ENCODE measurements at places on chromosomes 2 and 18.

DNA sequence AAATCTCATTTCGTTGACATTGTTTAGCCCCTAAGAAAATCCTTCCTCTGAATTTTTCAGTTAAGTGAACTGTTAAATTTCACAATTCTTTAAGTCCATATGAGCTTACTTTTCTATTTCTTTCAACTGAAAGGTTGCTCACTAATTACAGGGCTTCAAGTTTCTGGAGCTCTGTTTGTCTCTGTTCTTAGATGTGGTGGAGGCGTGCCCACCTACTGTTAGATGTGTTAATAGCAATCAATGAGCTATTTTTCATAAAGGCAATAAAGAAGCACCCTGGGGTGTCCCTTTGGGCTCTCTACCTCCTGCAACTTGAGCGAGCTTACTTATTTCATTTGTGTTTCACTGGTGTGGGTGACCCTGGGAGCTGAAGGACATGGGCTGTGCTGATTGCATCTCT is 25.0 kb downstream of the CREG2 start:
- DNase-seq, result no peak

GRCh38 chr2:149606251-149606811 is 18.8 kb upstream of the MMADHC start:
- no peak for DNase-seq

DNA sequence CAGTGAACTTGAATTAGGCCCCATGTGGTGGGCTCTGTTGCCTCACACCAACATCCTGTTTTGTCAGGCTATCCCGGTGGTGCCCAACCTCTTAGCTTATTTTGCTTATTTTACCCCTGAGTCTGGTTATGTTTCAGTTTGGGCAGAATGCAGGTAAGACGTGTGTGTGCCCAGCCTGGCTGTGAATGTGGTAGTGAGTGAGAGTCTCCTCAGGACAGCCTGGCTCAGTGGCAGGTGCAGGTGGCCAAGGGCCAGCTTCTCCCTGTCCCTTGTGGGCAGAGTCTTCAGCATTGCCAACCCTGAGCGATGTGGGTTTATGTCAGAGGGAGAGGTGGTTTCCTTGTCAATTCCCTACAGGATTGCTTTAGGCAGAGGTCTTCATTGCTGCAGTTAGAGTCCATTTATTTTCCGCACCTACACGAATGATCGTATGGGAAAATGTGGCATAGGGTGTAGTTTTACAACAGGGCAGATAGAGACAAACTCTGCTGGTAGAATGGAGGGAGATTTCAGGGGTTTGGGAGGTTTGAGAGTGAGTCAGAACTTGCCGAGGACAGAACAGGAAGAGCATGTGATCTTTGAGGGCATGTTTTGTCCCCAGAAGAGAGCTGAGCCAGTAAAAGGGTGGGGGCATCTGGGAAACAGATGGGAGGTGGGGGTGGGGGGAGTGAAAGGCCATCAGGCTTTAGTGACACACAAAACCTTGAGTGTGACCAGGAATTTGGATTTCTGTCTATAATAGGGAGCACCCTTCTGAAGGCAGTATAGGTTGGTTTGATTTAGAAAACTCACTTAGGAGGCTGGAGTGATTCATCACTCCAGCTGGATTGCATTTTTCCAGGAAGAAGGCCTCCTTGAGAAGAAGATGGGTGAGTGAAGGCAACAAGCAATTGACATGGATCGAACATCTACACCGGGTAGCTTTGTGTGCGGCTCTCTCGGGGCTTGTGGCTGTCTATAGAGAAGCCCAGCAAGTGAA is 156.2 kb upstream of the CELF4 start:
- DNase-seq, result no peak

DNA sequence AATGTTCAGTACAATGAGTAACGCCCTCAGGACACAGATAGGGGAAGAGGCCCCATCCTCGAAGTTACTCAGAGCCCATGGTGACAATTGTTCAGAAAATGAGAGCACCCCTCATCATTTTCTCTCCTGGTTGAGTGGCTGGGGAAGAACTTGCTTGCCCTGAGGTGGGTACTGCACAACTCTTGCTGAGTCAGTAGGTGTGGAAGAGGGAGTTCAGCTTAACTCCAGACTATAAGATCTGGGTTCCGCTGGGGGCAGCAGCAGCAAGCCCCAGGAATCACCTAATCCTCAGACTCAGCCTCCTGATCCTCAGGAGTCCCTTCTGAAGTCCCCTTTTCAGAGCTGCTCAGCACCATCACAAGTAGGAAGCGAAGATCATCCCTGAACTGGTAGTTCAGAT is 123.7 kb downstream of the PIEZO2 start:
- no peak for DNase-seq

DNA sequence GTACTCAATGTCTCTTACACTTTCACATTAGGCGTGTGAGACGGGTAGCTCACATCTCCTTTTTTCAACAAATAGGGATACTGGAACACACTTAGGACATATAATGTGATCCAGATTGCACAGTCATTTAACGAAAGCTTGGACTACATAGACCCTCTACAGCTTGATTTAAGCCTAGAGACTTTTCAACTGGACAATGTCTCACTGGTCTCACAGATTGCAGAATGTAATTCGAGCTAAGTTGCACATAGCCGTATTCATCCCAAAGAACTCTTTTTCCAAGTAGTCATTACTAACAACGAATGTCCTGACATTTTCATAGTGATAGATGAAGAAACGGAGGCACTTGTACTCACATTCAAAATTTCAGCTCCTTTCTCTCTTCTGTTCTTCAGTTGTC is 612.1 kb downstream of the ZEB2 start:
- no peak for DNase-seq

GRCh38 chr2:17184512-17184911 is 333.7 kb downstream of the RAD51AP2 start:
- no peak for DNase-seq

- peak; percentile 66 for DNase-seq
These were observed 56.6 kb downstream of the CLHC1 start for GRCh38 chr2:55175254-55176093.

- peak; percentile 86 for DNase-seq
These were observed 5.5 kb downstream of the EN1 start for GRCh38 chr2:118841828-118842461.

- DNase-seq, result no peak
These were observed 244.2 kb downstream of the CD226 start for GRCh38 chr18:69703461-69703860.
